Activated naive CD4-positive, alpha-beta T cell (primary cell): ENCODE measurements at places on chromosomes 1 and 21.

DNA sequence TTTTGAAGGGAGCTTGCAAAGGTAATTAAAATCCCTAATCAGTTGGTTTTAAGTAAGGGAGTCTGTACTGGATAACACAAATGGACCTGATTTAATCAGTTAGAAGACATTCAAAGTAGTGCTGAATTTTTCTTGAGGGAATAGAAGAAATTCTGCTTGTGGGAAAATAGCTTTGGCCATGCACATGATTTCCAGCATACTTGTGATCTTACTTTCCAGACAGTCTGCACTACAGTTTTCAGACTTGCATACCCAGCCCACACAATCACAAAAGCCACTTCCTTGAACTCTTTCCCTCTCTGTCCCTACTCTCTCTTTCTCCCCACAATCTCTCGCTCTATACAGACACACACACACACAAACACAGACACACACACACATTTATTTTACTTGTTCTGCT lies 852.1 kb downstream of the PLA2G4A start:
- DNase-seq, result no peak

- no peak for DNase-seq
These were observed 25.2 kb downstream of the TP73 start for GRCh38 chr1:3677484-3677883.

- DNase-seq, result no peak
These were observed 859 bp upstream of the ERMAP start for GRCh38 chr1:42815941-42816584.

GRCh38 chr1:215001419-215002021 lies 81.0 kb upstream of the KCNK2 start:
- DNase-seq, result no peak

DNA sequence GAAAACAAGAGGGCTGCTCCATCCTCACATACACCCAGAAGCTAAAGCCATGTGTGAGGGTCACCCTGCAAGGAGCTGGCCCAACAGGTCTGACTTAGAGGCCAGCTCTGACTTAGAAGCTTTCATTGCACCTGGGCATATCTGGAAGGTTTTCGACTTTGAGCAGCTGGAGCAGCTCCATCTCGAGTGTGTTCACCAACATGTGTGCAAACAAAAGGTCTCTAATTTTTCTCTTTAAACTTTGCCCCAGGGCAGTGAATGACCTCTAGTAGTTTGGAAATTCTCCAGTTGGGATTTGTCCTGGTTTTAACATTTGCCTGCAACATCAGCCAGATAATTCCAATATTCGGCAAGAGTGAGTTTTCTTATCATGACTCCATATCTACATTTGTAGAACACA lies 108.3 kb downstream of the TNR start:
- DNase-seq, result no peak

GRCh38 chr1:108036796-108037562 lies 72.0 kb upstream of the VAV3 start:
- DNase-seq, result no peak

DNA sequence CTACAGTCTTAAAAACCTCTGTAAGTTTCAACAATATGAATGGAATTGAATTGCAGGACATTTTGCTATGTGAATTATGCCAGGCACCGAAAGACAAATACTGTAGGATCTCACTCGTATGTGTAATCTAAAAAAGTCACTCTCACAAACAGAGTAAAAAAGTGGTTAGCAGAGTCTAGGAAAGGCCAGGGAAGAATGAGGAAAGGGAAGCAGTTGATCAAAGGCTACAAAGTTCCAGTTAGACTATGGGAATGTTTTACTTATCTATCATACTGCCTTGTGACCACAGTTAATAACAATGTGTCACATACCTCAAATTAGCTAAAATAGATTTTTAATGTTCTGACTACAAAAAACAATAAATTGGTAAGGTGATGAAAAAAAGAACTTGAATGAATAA lies 565.4 kb upstream of the BRINP3 start:
- no peak for DNase-seq

- DNase-seq, result no peak
These were observed 14.7 kb upstream of the FABP3 start for GRCh38 chr1:31387612-31388011.

GRCh38 chr21:39088831-39089380 lies 94.3 kb downstream of the PSMG1 start:
- no peak for DNase-seq

GRCh38 chr1:235558621-235559169 lies 54.4 kb upstream of the B3GALNT2 start:
- no peak for DNase-seq

GRCh38 chr1:4709641-4710040 lies 55.2 kb downstream of the AJAP1 start:
- DNase-seq, result no peak

DNA sequence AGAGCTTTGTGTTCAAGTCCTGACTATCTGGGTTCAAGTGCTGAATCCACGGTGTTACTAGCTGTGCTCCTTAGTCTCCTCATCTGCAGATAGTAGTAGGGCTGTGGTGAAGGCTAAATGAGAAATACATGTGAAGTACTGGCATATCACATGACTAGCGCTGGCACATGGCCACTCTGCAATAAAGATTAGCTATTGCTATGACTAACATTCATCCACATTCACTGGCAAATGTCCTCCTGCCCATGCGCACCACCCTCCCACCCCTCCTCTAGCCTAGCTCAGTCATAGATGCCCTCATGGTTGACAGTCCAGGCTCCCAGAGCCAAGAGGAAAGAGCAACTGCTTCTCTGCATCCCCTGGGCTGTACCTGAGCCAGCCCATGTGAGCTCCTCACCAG lies 8.5 kb upstream of the COL8A2 start:
- DNase-seq, result no peak

DNA sequence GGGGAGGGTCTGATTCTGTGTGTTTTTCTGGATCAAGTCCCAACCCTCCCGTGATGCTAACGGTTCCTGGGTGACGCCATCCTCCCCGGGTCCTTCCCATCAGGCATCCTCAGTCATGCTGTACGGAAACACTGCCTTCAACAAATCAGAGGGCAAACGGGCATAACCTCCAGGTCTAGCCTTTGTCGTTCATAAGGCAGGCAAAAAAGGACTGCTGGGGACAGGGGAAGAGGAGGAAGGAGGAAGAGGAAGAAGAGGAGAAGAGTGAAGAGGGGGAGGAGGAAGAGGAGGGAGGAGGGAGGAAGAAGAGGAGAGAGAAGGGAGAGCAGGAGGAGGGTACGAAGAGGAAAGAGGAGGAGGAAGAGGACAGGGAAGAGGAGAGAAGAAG lies 84.4 kb downstream of the ITPKB start:
- DNase-seq, result no peak

DNA sequence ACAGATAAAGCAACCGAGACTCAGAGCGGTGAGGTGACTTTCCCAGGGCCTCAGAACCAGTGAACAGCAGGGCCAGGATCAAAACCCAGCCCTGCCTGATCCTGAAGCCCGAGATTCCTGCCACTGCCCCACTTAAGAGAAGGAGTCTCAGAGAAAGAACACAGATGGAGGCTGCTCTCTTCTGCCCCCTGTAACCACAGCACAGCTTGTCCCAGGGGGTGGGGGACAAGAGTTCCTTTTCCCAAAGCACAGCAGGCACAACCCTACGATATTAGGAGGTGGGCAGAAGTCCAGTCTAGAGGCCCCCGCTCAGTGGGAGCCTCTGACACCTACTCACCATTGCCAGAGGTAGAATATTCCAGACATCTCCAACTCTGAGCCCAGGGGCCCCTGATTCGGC lies 24.0 kb upstream of the VWA5B1 start:
- no peak for DNase-seq

- no peak for DNase-seq
These were observed 8.0 kb upstream of the EYA3 start for GRCh38 chr1:28096210-28097099.

GRCh38 chr1:167996266-167996665 lies 59.4 kb upstream of the MPC2 start:
- no peak for DNase-seq

DNA sequence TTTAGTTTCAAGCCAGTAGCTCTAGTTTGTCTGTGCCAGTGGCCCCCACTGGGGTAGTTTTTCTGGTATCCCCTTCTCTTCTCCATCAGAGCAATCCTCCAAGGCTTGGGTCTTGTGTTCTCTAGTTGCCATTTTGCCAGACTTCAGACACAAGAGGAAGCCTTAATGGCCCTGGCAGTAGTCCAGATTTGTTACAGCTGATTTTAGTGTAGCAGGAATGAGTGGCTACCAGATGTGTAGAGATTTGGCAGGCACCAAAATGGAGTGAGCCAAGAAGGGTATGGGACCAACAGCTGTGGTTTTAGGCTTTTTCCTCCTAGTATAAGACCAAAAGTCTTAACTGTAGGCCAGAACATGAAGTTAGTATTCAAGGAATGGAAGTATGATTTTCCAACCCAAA lies 56.8 kb downstream of the ACP6 start:
- no peak for DNase-seq

DNA sequence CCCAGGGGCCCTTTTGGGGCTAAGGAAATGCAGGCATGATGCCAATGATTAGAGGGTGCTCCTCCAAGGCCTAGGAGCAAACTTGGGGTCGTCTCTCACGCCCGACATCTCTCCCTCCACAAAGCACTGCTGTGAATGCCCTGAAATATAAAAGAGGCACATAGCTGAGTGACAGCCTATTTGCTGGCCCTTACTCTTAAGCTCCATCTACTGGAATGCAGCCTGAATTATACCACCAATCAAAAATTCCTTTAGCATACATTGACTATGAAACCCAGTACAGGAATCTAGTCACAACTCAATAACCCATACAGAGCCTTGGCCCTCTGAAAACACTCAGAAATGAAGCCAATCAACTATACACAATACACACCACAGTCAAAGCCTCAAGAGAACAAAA lies 105.5 kb downstream of the LRIG2 start:
- DNase-seq, result no peak

GRCh38 chr1:211920602-211921226 lies 90.2 kb upstream of the LPGAT1 start:
- no peak for DNase-seq

- no peak for DNase-seq
These were observed 1.1 kb upstream of the MAP7D1 start for GRCh38 chr1:36154765-36155407.
